ENCODE measurements at places on chromosomes 2 and 18.

GRCh38 chr2:3212984-3213383 lies 164.6 kb downstream of the EIPR1 start:
- DNase-seq, result no peak

GRCh38 chr2:23330214-23330613 lies 54.8 kb upstream of the KLHL29 start:
- peak; percentile 28 for DNase-seq

- DNase-seq, result peak; percentile 77
Measured at GRCh38 chr18:50096766-50097435, 98.0 kb downstream of the MYO5B start.

- no peak for DNase-seq
Measured at GRCh38 chr18:13338318-13338717, 119.8 kb downstream of the LDLRAD4 start.

- no peak for DNase-seq
Measured at GRCh38 chr2:191836853-191837769, 9.8 kb downstream of the CAVIN2 start.

DNA sequence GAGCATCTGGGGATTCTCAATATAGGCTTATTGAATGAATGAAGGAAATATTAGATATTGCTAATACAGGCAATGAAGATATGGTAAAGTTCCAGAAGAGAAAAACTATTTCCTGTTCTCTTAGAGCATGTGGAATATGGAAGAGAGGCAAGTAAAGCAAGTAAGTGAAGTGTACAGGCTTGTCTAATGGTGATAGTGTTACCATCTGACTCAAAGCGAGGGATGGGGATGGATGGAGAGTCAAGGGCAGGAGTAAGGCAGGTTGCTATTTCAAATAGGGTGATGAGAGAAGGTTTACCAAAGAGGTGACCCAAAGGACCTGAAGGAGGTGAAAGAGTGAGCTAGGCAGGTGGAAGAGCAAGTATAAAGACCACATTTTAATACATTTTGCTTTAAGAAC lies 55.2 kb upstream of the SLC38A11 start:
- DNase-seq, result peak; percentile 51

DNA sequence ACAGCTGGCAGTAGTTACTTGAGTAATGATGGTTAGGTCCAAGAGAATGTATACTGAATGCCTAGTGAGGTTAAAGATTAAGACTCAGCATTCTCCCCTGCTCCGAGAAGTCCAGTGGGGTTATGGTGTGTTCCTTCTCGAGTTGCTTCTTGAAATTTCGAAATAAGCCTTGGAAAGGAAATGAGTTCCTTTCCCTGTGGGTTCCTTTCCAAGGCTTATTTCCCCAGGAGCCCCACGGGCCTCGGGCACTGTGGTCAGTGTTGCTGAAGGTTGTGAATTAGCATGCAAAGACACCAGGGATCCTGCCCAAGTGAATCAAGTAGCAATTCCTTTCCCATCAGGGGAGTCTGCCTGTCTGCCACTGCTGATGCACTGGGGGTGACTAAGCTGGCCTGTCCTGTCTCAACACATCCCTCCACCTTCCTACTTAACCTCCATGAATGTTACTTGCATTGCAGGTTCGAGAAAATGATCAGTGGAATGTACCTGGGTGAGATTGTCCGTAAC lies 53.6 kb downstream of the HK2 start:
- DNase-seq, result peak; percentile 98

DNA sequence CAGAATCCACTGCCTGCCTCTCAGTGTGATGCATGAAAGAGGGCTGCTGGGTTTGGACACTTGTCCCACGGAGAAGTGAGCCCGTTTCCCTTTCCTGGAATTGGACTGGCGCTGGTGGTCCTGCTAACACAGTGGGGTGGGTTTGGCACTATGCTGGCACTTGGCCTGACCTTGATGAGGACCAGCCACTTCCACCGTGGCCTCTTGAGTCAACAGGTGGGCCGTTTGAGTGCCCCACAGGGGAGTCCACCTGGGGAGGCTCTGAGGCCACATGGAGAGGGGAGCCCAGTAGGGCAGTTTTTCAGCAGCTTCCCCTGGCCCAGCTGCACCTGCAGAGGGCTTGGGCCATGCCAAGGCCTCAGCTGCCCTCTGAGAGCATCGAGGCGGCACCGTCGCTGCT lies 56.5 kb downstream of the MBP start:
- DNase-seq, result no peak

DNA sequence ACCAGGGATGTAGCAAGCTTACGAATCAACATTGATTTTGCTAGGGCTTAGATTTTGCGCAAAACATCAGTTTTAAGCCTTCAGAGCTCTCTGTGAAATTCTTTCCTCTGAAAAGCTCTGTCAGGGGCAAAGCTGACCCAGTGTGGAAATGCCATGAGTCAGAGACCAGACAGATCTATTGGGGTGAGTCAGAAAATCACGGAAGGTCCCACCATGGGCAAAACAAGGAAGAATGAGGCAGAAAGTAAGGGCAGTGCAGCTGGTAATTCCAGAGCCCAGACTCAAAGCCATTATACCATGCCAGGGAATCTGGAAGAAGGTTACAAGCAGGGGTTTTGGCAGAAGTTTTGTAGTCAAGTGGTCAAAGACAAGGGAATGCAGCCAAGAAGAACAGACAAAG lies 256.6 kb upstream of the CTAGE1 start:
- DNase-seq, result peak; percentile 89

DNA sequence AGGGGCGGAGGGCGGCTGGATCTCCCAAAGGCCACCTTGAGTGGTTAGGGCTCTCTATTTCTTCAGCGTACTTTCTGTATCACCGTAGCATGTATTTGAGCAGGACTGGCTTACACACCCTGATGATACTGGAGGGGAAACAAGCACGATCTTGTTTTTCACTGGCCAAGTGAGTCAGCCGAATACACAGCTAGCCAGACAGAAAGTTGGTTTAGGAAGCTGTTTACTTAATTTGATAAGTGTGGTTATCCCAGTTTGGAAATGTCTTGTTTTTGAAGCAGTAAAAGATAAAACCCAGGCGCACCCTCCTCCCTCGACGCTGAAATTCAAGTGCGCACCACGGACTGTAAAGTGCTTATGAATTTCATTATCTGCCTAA lies 582 bp downstream of the RIOK3 start:
- peak; percentile 97 for DNase-seq

GRCh38 chr2:100870652-100871531 lies 51.0 kb downstream of the NPAS2 start:
- DNase-seq, result peak; percentile 30

GRCh38 chr18:6601241-6601640 lies 128.3 kb upstream of the ARHGAP28 start:
- DNase-seq, result peak; percentile 1

All from epithelial cell of esophagus (primary cell).